Stomach (tissue), 19 donors: ENCODE measurements at places on chromosomes 7 and 10. TPM values are rescaled to one million over a fixed set of nuclear protein-coding genes. Genes with fewer than 3 reads are reported as not detected.

AS3MT gene
- 3.9 TPM for polyA plus RNA-seq

FAM180A gene
- polyA plus RNA-seq = 2.1 TPM

CELF2 gene
- 3.9 TPM for polyA plus RNA-seq

VWC2 gene
- 0.03 TPM for polyA plus RNA-seq

RET gene
- 1.9 TPM for polyA plus RNA-seq

HEPACAM2 gene
- polyA plus RNA-seq = 2.3 TPM

ZPBP gene
- not detected for polyA plus RNA-seq

LRRC61 gene
- 5.6 TPM for polyA plus RNA-seq
